ENCODE measurements at places on chromosomes 7 and 10.
A peak's percentile ranks its signal among the peaks of the same experiment; 100 is the strongest.

GRCh38 chr10:22837351-22837750 lies 90.5 kb upstream of the ARMC3 start:
- DNase-seq = no peak

DNA sequence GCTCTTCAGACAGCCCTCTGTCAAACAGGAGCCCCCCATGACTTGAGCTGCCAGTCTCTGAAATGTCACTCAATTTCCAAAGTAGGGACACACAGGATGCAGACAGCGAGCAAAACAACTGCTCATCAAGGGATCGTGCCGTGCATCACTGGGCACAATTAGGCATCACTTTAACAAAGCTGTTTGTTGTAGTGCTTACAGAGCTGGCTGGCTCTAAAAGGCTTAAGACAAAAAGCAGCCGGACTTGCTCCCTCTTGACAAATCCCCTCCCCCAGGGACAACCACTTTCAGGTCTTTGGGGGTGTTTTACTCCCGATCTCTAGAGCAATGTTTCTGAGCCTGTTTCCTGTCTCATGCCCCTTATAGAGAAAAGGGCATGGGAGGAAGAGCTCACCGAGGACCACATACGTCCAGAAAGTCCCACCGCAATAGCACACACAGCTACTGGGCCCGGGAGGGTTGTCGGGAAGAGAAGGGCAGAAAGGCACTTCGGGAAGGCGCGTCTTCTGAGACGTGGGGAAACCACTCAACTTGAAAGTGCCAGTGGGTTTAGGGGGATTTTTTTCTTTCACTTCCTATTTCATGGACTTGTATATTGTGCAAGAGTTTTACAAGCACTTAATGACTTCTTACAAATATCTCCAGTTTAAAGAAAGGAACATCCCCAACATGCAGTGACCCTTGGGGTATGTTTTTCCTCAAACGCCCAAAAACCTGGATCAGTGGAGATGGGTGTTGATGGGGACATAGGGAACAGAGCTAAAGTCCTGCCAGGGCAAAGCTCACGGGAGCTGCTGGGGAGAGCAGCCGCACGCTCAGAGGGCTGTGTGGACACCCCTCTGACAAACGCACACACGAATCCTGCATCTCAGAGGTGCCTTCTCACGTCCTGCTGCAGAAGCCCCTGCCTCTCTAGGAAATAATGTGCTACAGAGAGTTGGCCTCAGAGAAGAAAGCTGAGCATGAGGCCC lies 27.1 kb downstream of the LRRC20 start:
- DNase-seq = no peak

DNA sequence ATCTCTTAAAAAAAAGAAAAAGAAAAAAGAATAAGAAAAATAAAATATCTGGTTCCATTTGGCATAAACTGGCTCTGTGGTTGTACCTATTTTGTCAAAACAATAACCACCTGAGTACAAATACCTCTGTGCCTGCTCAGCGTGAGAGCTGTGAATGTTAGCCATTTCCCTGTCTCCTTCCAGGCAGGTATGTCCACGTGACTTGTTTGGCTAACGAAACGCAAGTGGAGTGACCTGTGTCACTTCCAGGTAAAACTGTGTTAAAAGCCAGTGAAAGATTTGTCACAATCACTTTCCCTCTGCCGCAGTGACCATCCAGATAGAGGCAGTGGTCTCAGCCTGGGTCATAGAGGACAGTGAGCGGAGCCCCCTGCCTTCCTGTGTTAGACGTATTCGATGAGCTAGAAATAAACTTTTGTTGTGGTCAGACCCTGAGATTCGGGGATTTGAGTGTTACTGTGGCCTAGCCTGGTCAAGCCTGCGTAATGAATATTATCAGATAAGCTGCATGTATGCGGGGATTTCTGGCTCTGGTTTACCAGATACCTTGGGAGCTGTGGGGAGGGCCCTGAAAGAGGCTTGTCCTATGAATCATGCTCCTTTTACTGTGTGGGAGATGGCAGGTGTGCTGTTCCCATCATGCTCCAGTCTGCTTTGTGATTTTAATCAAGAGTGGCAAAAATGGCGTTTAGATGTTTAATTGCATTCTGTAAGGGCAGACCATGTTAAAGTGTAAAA lies 3.8 kb downstream of the PTER start:
- DNase-seq = no peak

- DNase-seq = no peak
These were observed 52.7 kb downstream of the ITGB8 start for GRCh38 chr7:20383351-20383750.

GRCh38 chr10:76229341-76229740 lies 797.9 kb downstream of the LRMDA start:
- no peak for DNase-seq

DNA sequence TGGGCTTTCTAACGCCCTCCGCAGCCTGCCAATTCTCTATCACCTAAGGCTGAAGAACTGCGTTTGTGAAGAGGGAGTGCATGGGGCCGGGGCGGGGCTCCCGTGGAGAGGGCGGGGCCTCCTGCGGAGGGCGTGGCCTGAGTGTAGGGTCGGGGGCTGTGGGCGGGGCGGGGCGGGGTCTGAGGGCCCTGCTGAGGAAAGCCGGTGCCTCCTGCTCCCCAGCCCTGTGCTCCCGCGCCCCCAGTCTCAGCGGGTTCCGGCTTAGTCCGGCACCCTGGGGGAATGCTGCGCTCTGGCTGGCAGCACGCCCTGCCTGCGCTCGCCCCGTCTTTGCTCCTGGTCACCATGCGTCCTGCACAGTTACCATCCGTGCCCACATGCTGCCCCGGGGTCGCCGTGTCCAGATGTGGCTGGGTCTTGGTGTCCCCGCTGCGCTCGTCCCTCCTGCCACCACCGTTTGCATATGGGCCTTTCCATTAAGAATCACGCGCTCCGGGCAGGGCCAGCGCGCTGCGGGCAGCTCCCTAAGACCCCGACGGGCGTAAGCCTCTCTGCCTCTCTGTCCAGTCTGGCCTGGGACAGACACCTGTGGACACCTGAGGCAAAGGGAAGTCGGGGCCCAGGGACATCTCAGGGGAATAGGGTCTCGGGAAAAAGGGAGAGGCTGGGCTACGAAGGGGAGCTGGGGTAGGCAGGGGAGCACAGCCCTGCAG lies 144.0 kb upstream of the RET start:
- no peak for DNase-seq

GRCh38 chr7:141074162-141074991 lies 513 bp downstream of the TMEM178B start:
- peak; percentile 52 for DNase-seq
